C1 segment of cervical spinal cord (tissue), 14 donors: ENCODE measurements at places on chromosomes 6 and 20.

DNA sequence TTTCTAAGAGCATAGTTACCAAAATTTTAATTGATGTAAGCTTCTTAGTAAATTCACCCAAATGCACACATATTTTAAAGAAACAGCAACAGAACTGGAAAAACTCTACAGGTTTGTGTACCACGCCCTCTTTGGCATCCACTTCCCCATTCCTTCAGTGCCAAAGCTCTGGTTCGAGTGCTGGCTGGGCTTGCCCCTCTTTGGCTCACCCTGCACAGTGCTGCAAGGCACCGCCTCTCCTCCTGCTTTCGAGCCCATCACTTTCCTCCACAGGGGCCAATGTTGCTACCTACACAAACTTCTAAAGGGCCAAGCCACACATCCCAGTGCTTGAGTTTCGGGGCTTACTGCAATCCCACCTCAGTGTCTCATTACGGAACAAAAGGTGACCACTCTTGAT is 9.6 kb downstream of the LRP11 start:
- no peak for DNase-seq

DNA sequence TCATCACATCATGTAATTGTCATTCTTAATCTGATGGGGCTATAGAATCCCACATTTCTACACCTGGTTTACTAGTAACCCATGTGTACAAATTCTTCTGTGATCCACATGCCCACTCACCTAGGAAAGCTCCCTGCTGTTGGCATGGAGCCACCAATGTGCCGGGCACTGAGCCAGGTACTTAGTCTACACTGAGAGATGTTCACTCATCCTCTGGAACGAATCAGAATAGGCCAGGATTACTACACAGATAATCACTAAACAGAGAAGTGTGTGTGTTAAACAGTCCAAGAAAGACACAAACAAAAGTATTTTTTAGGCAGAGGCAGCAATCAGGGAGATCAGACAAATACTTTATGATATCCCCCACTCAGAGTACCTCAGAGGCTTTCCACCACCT is 193.2 kb upstream of the VGLL2 start:
- no peak for DNase-seq

- no peak for DNase-seq
Observed at GRCh38 chr6:91023529-91023928, 436.7 kb upstream of the MAP3K7 start.

DNA sequence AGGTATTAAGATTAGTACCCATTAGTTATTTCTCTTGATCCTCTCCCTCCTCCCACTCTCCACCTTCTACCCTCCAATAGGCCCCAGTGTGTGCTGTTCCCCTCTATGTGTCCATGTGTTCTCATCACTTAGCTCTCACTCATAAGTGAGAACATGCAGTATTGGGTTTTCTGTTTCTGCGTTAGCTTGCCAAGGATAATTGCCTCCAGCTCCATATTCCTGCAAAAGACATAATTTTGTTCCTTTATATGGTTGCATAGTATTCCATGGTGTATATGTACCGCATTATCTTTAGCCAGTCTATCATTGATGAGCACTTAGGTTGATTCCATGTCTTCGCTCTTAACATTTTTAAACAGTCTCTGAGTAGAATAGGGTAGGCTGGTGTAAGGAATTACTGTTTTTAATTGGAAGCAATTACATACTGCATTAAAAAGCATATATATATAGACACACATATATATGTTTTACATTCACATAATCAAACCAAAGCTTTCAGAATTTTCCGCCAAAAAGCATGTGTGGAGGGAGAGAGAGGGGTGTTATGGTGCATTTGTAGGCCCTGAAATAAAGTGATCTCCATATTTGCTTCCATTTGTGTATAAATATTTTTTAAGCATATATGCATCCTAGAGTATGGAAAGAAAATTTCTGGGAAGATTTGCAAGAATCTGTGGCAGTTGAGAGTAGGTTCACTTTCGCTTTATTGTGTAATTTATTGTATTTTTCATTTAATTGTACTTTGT is 709 bp upstream of the ANKEF1 start:
- no peak for DNase-seq

- DNase-seq: no peak
Observed at GRCh38 chr6:31074401-31074800, 38.0 kb downstream of the C6orf15 start.

- DNase-seq: no peak
Observed at GRCh38 chr6:111211411-111212030, 124.2 kb downstream of the SLC16A10 start.

DNA sequence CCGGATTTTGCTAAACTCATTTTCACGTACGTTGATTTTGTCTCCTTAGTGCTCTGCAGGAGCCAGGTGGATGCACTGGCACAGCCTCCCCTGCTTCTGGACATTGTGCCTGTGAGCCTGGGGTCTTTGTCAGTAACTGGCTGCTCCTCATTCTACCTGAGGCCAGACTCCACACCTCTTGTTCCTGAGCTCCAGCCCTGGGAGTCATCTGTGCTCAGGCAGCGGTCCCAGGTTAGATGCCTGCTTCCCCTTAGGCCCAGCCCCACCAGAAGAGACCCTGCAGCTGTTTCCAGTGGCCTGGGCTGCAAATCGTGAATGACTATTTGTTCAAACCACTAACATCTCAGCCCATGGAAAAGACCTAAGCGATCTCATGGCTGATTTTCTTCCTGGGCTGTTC is 129.1 kb downstream of the ERMARD start:
- no peak for DNase-seq

- DNase-seq: no peak
Observed at GRCh38 chr6:91276315-91276714, 689.4 kb upstream of the MAP3K7 start.
